ENCODE measurements at places on chromosomes 13 and 19. TPM values are rescaled to one million over a fixed set of nuclear protein-coding genes. Genes with fewer than 3 reads are reported as not detected.

ISOC2 gene
- total RNA-seq = 83.0 TPM

CAMSAP3 gene
- total RNA-seq = not detected

ZNF429 gene
- total RNA-seq = 6.6 TPM

ZAR1L gene
- not detected for total RNA-seq

KCTD4 gene
- total RNA-seq = not detected

PRODH2 gene
- not detected for total RNA-seq

ZNF470 gene
- 4.0 TPM for total RNA-seq

DACT3 gene
- total RNA-seq = 1.1 TPM

NALCN gene
- under 0.01 TPM for total RNA-seq

MEDAG gene
- 22.1 TPM for total RNA-seq

FAM216B gene
- not detected for total RNA-seq

SOX1 gene
- not detected for total RNA-seq

A1BG gene
- 1.4 TPM for total RNA-seq

OR7C1 gene
- not detected for total RNA-seq

C19orf38 gene
- total RNA-seq = 0.39 TPM

PRKCSH gene
- 118 TPM for total RNA-seq

SF3A2 gene
- total RNA-seq = 30.9 TPM

KLK12 gene
- total RNA-seq = not detected

PRSS57 gene
- not detected for total RNA-seq

MAST1 gene
- not detected for total RNA-seq

ZNF728 gene
- total RNA-seq = 0.39 TPM

KLK1 gene
- not detected for total RNA-seq

CLEC17A gene
- not detected for total RNA-seq

ZMYM5 gene
- total RNA-seq = 7.0 TPM

All from subcutaneous preadipocyte (primary cell).